Cortex of kidney (tissue), 1 donor: ENCODE measurements at places on chromosomes 3 and 15.

DNA sequence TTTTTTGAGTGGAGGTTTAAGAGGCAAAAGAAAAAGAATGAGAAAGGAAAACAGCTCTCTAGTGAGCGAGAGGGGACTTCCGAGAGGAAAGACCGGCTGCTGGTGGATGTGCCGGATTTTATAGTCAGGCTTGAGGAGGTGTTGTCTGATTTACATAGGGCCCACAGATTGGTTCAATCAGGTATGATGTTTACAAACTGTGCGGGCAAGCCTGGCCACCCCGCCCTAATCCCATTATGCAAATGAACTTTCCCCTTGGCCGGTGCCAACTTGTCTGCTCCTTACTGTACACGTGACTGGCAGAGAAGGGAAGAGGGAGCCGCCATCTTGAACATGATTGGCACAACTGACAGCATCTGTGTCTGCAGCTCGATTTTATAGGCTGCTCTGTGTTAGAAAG lies 44.7 kb downstream of the FAM43A start:
- no peak for DNase-seq

GRCh38 chr15:83604549-83604948 lies 49.4 kb upstream of the ADAMTSL3 start:
- DNase-seq = no peak

DNA sequence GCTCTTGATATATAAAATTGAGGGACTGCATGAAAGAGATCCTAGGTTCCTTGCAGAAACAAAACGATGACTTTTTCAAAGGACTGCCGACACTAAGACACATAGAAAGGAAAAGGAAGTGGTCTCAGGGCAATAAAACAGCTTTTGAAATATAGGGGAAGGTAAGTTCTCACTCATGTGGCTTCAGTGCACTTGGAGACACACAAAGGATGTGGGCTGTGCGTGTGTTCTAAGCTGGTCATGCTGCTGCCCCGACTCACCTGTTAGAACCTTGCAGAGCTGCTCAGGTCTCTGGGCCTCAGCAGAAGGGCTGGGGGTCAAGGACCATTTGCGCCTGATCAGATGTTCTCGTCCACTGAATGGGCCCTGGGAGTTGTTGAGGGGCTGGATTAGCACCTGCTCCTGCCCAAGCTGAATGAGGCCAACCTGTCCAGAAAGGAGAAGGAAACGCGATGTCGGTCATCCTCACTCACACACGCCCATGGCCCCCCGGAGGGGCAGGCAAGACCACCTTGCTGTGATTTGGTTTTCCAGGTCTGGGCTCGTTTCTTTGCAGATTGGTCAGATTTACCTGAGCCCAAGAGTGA lies 11.1 kb downstream of the ADAMTS17 start:
- DNase-seq = no peak

GRCh38 chr15:60647246-60647645 lies 168.3 kb upstream of the ICE2 start:
- DNase-seq = no peak

- no peak for DNase-seq
Measured at GRCh38 chr15:69647142-69647513, 194.5 kb downstream of the RPLP1 start.

GRCh38 chr3:173398111-173398479 lies 551 bp downstream of the NLGN1 start:
- no peak for DNase-seq

DNA sequence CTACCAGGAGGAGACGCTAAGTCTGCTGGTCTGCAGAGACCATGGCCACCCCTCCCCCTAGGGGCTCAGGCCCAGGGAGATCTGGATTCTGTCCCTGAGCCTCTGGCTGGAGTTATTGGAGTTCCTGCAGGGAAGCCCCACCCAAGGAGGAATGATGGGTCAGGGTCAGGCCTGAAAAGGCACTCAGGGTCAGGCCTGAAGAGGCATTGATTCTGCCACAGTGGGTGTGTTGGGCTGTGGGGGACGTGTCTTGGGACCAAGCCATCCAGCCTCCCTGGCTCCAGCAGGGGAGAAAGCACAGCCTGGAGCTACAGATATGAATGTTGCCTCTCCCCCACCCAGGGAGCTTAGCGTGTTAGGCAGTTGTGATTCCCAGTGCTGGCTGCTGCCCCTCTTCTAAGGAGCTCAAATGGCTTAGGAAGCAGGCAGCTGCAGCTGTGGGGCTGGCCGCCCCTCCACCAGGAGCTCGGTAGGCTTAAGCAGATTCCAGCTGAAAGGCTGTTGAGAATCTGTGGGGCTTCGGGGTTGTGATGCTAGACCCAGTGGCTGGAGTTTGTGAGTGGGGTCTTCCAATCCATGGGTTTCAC lies 176.7 kb downstream of the CHL1 start:
- no peak for DNase-seq

- DNase-seq = no peak
Measured at GRCh38 chr3:100761211-100761942, 52.1 kb downstream of the TFG start.
